CD4-positive, alpha-beta T cell treated with Interleukin-15 for 4 hours (primary cell): ENCODE measurements at places on chromosomes 5 and 9.
A peak's percentile ranks its signal among the peaks of the same experiment; 100 is the strongest.

DNA sequence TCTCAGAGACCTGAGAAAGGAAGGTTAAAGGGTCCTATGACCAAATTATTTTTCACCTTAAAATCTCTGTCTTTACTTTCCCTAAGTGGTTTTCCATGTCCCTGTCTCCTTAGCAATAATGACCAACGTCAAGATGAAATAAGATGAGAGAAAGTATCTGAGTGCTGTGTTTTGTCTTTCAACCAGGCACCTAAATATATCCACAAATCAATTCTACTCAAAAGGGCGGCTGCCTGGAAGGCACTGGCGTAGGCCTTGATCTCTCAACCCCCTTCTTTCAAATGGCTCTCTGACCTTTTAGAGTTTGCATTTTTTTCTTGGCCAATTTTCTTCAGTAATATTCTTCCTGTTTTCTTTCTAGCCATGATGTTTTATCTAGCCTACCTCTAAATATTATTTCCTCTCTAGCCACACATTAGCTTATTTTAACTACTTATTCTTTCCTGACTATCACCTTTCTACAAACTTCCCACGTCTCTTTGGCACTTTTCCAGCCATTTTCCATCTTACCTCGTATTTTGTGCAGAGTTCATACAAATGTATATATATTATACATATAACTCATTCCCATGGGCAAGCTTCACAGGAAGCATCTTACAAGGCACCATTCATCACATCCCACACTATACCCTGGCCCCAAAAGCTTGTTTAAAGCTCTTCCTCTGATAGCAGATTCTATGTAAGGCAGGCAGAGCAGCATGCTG lies 204.5 kb downstream of the SNX18 start:
- no peak for DNase-seq

DNA sequence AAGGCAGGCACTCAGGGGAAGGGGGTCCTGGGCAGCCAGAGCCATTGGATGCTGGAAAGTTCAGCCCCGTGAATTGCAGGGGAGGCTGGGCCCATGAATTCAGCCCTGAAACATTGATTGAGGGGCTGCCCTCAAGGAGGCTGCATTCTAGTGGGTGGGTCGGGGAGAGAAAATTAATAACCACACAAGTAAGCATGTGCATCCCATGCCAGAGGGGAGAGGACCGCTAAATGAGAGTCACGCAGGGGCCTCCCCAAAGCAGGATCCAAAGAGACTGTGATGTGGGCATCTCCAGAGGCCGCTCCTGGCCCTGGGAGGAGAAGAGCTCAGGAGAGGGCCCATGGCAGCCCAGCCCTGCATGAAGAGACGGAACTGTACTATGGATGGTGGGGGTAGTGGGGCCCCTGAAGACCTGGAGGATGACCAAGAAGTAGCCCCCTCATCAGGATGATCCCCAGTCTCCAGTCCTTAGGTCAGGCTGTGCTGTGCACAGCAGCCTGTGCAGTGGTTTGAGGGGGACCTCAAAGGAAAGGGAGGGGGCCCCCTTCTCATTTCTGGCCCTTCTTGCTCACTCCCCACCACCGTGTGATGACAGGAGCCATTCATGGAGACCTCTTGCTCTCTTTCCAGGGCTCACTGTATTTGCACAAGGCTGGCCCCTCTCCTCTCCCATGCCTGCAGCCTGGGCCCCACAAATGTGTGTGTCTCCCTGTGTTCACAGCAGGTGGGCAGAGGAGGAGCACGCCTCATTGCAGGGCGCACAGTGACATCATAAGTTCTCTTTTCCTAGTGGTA lies 233.6 kb upstream of the IRX1 start:
- DNase-seq = no peak

DNA sequence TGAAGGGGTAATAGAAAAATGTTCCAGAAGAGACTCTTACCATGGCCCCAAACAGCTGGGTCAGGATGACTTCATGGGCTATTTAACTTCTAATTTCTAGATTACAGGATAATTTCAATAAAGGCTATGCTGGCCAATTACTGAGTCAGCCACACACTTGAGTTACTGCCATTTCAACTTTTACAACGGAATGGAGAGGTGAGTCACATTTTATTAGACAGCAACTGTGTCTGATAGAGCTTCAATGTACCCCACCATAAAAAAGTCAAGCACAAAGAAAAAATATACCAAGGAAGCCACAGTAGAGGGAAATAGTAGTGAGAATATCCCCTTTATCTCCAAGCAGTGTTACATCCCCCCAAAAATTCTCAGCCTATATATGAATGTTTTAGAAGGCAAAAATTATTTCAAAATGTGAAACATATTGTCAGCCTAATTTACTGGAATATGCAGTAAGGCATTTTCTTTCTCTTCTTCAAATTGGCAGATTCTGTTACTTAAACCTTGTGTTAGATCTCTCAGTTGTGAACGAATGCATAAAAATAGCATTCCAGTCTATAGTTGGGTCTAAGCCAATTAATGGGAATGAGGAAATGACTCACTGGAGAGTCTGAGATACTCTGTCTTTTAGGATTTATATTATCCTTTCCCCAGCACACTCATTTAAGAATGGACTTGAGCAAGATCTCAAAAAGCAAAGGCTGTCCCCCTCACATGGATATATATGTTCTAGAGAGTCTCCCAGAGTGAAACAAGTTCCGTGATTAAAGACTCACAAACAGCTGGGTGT lies 47.1 kb upstream of the RAI14 start:
- no peak for DNase-seq

GRCh38 chr5:66810848-66811261 lies 214.7 kb downstream of the MAST4 start:
- DNase-seq = no peak

GRCh38 chr5:40089269-40089668 lies 590.4 kb upstream of the PTGER4 start:
- no peak for DNase-seq

DNA sequence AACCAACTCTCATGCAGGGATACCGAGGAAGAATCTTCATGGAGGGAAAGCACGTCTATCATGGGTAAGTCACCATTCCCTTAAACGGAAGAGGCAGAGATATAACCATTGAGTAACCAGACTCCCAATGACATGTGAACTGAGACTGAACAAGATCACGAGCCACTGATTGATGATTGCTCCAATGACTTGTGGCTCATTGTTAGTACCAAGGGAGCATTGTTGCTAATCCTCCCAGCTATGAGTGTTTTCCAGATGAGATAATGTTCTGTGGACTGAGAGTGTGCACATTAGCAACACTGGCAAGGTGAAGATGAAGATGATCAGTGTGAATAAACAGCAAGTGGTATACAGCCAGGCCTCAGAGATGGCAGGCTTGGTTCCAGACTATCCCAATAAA lies 219.2 kb upstream of the MAP3K1 start:
- no peak for DNase-seq

GRCh38 chr9:118686959-118687358 lies 682.3 kb downstream of the BRINP1 start:
- DNase-seq = no peak

DNA sequence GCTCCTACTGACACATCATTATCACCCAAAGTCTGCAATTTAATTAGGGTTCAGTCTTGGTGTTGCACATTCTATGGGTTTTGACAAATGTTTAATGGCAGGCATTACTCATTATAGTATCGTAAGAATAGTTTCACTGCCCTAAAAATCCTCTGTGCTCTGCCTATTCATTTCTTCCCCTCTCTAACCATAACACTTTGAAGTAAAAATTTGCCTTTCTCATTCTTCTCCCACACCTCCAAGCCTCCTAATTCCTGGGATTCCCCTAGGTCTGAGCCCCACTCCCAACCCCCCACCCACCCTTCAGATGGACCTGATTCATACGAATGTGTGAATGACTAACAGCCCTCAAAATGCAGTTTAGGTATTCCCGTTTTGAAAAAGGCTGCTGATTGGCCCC lies 18.4 kb downstream of the ENC1 start:
- DNase-seq = no peak

GRCh38 chr9:9791611-9792010 lies 821.2 kb downstream of the PTPRD start:
- DNase-seq = no peak

DNA sequence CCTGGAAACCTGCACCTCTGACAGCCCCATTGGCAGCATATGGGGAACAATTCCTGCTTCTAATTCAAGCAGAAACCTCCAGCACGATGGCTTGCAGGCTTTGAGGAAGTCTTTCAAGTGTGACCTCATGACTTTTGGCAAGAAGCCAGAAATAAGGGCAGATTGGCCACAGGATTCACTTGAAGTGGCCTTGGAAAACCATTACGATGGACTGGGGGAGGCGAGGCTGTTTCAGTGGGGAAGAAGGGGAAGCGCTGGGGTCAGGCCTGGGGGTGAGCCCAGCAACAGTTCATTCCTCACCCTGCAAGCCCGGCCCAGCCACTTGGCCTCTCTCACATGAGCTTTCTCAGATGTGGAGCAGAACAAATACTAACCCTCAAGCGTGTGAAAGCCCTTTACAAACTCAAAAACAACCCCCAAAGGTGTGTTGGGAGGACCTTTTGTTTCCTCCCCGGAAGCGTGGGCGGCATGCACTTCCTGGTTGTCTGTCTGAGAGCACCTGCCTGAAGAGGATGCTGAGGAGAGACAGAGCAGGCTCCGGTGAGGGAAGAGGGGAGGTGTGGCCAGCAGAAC lies 26.9 kb upstream of the EEIG1 start:
- peak; percentile 92 for DNase-seq

- DNase-seq = no peak
These were observed 26.4 kb downstream of the PTPN3 start for GRCh38 chr9:109471475-109472393.

GRCh38 chr9:90165281-90165680 lies 477.3 kb downstream of the DIRAS2 start:
- no peak for DNase-seq

GRCh38 chr5:93875693-93876092 lies 134.3 kb upstream of the POU5F2 start:
- DNase-seq = no peak

DNA sequence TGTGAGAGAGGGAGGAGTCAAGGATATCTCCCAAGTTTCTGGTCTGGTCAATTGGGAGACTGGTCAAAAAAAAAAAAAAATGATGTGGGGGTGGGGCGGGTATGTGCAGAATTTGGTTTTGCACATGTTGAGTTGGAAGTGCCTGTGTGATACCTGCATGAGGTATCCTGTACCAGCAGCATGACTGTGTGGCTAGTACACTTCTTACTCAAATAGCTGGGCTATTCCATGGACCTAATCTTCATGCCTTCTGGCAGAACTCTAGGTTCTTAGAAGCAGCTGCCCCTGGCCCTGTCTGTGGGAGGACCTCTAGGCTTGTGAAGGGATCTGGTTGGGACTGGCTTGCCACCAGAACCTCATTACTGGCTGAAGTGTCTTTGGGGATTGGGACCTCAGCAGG lies 93.5 kb downstream of the RALGPS1 start:
- no peak for DNase-seq

GRCh38 chr9:16608906-16609305 lies 261.6 kb downstream of the BNC2 start:
- no peak for DNase-seq

- DNase-seq = no peak
These were observed 40.3 kb upstream of the NFIB start for GRCh38 chr9:14354201-14354600.

GRCh38 chr5:97666783-97667182 lies 483.7 kb upstream of the RIOK2 start:
- no peak for DNase-seq

- DNase-seq = no peak
These were observed at the start of gene SH3RF2 for GRCh38 chr5:145936401-145937131. Gene SH3RF2, plus strand, starts transcription at chr5:145936578. Its CDS starts 1,351 bp downstream, at chr5:145937929.

- no peak for DNase-seq
These were observed 53.9 kb upstream of the IL17B start for GRCh38 chr5:149432911-149433401.

- DNase-seq = peak; percentile 24
These were observed 835 bp downstream of the MCIDAS start for GRCh38 chr5:55226027-55226933.

- no peak for DNase-seq
These were observed 545.6 kb downstream of the CAAP1 start for GRCh38 chr9:26346942-26347477.

DNA sequence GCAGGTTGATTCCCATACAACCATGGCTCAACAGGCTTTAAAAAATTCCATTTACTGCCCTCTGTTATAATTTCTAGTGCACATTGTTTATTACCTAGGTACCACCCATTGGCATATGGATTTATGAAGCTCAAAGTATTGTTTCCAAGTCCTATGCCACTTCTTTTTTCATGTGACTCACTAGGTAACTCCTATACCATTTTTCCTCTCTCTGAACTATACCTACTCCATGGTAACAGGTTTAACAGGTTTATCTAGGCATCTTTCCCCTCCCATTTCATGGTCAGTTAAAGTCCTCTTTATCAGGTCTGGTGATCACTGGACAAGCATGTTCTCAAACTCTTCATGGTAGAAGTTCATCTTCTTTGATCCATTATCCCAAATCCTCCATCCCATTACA lies 49.6 kb upstream of the ABCA1 start:
- no peak for DNase-seq

DNA sequence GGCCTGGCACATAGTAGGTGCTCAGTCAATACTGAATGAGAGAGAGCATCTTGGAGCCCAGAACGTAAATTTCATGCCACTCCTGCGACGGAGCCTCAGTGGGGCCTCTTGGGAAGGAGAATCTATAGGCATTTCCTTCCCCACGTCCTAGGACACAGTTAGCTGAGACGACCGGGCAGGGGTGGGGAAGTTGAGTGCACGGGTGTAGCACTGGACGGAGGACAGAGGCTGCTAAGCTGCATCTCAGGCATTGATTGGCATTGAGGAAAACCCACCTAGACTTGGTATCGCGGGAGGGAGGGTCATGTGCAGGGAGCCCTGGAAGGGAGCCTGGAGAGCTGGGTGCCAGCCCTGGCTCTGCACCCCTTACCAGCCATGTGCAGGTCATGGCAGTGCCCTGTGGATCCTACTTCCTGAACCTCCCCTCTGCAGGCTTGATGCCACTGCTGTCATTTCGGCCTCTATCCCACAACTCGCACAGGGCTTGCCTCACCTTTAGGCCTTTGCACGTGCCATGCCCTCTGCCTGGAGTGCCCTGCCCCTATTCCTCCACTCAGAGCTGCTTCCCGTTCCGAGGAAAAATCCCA lies 25.6 kb downstream of the NEK6 start:
- DNase-seq = no peak

DNA sequence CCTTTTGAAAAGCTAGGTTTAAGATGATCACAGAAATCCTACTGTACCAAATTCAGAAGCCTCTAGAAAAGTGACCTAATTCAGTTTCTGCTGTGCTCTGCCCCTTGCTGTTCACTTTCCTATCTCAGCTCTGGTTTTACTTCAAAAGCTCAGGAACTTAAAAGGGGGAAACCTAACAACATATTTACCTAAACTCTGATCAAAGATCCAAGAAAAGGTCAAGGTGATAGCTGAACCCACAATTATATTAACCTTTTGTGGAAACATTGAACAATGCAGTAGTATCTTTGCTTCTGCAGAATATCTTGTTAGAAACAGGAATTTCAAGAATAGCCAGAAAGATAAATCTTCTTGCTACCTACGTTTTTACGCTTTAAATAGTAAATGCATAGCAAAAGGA lies 568.5 kb downstream of the PDE4D start:
- no peak for DNase-seq

GRCh38 chr9:3001311-3001710 lies 157.4 kb upstream of the PUM3 start:
- no peak for DNase-seq

- peak; percentile 6 for DNase-seq
These were observed 112.8 kb downstream of the EMB start for GRCh38 chr5:50328193-50328729.
